ENCODE measurements at places on chromosomes 2 and 18.

GRCh38 chr18:10715791-10716190, 190.0 kb downstream of the NAPG start:
- peak; percentile 22 for DNase-seq

- DNase-seq: no peak
These were observed 11.8 kb downstream of the VIL1 start for GRCh38 chr2:218430721-218431120.

- no peak for DNase-seq
These were observed 39.7 kb downstream of the MDH1 start for GRCh38 chr2:63628403-63628942.

- no peak for DNase-seq
These were observed 566.4 kb downstream of the TNS1 start for GRCh38 chr2:217436386-217436785.

DNA sequence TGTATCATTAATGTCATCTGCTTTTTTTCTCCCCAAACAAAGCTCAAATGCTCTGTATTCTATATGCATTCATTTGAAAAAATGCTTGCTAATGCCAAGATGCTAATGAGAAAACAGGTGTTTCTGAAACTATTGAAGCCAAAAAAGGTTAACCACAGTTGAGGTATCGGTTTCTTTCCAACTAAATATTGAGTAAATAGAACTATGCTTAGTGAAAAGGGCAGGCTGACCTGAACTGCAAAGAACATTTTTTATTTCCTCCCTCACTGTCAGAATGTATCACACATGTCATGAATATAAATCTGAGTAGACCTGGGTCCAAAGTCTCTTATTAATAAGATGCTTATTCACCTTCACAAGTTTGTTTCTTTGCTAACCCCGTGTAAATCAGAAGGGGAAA, 866.6 kb downstream of the CPS1 start:
- no peak for DNase-seq

GRCh38 chr2:70143314-70144150, 47.3 kb downstream of the C2orf42 start:
- peak; percentile 62 for DNase-seq

GRCh38 chr2:43414586-43415135, 181.2 kb downstream of the THADA start:
- DNase-seq: no peak

GRCh38 chr18:37276111-37276890, 289.3 kb downstream of the CELF4 start:
- DNase-seq: no peak

DNA sequence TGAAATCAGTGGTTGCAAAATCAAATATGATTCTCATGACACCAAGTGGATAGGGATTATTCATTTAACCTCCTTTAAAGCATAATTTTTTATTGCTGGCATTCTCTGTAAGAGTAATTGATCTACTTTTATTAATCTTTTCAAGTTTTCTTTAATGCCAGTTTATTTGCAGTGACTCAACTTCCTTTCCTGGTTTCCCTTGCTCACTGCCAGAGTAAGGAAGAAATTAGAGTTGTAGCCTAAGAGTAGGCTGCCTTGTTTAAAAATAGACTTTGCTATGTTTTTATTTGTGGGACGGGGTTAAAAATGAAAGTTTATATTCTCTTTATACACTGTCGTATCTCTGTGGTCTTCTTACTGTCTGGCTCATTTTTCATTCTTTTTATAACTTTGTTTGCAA, 148.6 kb downstream of the WDR7 start:
- peak; percentile 26 for DNase-seq

- DNase-seq: no peak
These were observed 2.5 kb downstream of the ADI1 start for GRCh38 chr2:3516831-3517230.

GRCh38 chr2:119520696-119521432, 3.4 kb downstream of the SCTR start:
- DNase-seq: no peak

GRCh38 chr2:74481431-74481830, 1.4 kb downstream of the CCDC142 start:
- no peak for DNase-seq

DNA sequence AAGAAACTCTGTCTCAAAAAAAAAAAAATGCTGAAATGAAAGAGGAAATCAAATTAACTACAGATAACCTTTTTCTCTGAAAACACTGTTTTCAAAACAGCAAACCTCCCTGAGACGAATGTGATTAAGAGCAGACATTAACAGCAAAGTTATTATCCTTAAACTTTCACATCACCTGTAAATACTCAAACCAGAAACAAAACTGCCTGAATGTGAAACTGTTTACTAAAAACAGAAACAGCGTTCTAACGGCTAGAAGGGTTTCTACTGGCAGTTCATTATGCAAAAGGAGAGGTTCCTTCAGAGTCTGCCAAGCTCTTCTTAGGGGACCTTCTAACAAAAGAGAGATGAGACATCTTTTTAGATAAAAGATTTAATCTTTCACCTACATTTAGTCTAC, 45.9 kb downstream of the PNO1 start:
- DNase-seq: no peak

DNA sequence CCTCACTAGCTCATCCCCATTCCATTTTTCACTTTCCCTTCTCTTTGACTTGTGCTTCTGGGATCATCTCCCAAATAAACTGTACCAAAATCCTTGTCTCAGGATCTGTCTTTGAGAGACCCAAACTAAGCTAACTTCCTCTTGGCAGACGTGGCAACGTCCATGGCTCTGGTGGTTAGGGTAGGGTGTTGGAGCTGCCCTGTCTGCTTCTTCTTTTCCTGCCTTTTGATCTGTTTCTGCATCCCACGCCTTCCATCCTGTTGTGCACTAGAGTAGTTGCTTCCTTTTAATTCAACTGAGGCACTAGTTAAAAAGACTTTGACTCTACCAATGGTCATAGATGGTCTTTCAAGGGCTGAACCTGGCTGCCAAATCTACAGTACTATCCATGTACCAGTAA, 5.5 kb upstream of the MAP4K4 start:
- no peak for DNase-seq

- DNase-seq: peak; percentile 18
These were observed 636 bp upstream of the IMMT start for GRCh38 chr2:86195808-86196387.

GRCh38 chr2:32464431-32464830, 107.6 kb downstream of the BIRC6 start:
- peak; percentile 19 for DNase-seq

GRCh38 chr2:233464056-233464455, 102.5 kb downstream of the USP40 start:
- no peak for DNase-seq

DNA sequence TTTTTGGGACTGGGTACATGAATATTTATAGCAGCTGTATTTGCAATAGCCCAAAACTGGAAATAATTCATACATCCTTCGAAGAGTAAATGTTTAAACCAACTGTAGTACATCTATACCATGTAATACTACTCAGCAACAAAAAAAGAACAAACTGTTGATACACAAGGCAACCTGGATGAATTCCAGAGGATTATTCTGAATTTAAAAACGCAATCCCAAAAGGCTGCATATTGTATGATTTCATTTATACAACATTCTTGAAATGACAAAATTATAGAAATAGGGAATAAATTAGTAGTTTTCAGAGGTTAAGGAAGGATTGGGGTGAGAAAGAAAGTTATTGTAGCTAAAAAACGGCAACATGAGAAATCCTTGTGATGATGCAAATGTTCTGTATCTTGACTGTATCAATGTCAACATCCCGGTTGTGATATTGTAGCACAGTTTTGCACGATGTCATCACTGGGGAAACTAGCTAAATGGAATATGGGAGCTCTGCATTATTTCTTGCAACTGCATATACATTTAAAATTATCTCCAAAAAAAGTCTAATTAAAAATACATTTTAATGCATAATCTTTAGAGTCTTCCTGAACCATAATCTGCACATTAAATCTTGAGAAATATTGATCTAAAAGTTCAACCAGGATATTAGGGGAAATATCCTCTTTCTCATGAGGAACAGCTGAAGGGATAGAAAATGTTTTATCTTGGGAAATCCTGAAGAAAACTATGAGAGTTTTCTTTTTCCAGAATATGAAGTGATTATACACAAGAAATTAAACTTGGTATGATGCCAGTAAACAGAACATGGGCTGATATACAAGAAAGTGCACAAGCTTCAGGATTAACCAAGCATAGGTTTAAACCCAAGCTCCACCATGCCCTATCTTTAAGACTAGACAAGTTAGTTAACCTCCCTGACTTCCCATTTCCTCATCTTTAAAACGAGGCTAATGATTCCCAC, 21.9 kb downstream of the EVA1A start:
- no peak for DNase-seq

DNA sequence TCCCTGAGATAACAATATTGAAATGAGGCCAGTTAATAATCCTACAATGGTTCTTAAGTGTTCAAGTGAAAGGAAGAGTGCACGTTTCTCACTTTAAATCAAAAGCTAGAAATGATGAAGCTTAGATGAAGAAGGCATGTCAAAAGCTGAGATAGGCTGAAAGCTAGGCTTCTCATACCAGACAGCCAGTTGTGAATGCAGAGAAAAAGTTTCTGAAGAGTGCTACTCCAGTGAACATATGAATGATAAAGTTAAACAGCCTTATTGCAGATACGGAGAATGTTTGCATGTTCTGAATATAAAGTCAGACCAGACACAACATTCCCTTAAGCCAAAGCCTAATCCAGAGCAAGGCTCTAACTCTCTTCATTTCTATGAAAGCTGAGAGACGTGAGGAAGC, 51.4 kb downstream of the EML4 start:
- no peak for DNase-seq

- DNase-seq: no peak
These were observed 48.9 kb downstream of the ASXL2 start for GRCh38 chr2:25829377-25829704.

DNA sequence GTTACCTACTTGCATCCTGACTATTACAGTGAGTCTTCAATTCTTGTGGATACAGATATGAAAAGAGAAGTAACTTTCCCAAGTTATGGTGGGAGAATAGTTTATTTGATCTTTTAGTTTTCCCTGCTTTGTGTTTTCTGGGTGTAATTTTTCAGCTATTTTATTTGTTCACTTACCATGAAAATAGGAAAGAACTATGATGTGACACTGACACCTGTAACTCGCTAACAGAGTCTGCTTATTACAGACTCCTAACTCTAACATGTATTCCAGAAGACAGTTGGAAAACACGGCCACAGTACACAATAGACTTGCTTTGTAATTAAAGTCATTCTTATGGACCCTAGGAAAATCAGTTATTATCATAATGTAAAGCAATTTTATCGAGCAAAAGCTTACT, 323.2 kb downstream of the LRRTM1 start:
- DNase-seq: no peak

All from fibroblast of skin of back (primary cell).